ENCODE measurements at places on chromosomes 11 and 22.

GRCh38 chr22:45518580-45518991 lies 15.9 kb downstream of the FBLN1 start:
- no peak for DNase-seq

DNA sequence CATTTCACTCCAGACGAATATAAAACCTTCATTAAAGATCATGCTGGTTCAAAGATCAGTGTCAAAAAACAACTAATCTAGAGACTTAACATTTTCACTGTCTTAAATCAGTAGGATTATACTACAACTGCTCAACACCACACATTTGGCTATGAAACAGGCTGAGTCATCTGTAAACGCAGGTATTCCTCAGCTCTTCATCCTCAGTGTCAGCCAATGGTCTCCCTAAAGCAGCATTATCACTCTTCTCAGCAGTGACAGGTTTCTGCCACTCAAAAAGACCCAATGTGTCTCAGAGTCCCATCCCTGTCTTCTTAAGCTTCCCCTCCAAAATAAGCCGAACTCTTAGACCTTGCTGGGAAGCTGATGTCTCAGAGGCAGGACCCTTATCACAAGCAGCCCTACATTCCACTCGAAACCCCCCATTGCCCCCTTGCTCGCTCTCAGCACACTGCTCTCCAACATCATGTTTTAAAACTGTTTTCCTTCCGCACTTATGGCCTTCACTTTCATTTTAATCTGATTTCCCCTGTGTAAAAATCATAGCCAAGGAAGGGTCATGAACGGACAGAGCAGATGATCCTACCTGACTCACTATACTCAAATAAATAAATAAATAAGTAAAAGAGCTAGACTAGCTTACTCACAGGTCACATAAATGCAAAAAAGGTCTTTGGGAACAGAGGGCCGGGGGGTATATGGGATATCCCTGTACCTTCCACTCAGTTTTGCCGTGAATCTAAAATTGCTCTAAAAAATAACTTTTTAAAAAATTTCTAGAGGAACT lies 23.0 kb downstream of the CDON start:
- DNase-seq = no peak

DNA sequence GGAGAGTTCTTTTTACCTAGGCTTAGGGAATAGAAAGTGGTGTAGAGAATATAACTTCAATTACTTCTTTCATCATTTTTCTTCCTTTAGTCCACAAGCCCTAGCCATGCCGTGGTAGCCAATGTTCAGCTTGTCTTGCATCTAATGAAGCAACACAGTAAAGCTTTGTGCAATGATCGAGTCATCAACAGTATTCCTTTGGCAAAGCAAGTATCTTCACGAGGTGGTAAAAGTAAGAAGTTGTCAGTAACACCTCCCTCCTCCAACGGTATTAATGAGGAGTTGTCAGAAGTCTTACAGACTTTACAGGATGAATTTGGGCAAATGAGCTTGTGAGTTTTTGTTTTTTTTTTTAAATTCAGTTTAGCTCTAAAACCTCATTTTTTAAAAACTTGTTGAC lies 37.4 kb downstream of the CEP57 start:
- DNase-seq = no peak

DNA sequence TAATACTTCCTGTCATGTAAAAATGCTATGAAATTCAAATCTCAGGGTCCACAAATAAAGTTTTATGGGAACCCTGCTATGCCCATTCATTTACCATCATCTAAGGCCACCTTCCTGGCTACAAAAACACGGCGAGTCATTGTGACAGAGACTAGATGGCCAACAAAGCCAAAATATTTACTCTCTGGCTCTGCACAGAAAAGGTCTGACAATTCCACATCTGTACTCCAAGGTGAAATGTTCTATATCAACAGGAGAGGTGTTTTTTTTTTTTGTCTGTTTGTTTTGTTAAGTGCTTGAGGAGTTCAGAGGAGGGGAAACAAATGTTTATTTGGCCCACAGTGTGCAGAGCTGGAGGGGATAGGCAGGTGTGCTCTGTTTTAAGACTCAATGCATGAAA lies 18.6 kb upstream of the TMA7B start:
- no peak for DNase-seq

GRCh38 chr22:44279069-44279360 lies 33.7 kb downstream of the SHISAL1 start:
- DNase-seq = no peak

DNA sequence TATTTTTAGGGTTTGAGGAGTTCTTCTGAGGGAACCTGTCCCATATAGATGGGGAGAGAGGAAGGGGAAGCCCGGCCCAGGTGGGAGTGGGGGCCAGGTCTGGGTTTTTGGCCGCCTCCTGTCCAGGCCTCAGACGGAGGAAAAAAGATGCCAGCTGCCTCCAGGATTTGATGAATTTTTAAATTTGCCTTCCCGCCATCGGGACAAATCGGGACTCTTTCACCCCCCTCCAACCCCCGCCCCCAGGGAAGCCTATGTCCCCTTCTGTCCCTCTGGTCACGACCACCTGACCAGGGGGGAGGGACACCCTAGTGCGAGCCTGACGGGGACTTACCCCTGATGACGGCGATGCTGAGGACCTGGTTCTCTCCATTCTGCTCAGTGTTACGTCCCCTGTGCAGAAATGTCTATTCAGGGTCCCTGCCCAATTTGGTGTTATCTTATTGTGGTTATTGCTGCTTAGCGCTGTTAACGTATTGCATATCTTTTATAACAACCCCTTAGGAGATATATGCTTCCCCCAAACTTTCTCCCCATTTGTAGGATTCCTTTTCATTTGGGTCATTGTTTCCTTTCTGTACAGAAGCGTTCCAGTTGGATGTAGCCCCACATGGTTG lies 115.9 kb upstream of the GRK3 start:
- DNase-seq = no peak
